Fibroblast of skin of left biceps (primary cell): ENCODE measurements at places on chromosomes 5 and 9.

DNA sequence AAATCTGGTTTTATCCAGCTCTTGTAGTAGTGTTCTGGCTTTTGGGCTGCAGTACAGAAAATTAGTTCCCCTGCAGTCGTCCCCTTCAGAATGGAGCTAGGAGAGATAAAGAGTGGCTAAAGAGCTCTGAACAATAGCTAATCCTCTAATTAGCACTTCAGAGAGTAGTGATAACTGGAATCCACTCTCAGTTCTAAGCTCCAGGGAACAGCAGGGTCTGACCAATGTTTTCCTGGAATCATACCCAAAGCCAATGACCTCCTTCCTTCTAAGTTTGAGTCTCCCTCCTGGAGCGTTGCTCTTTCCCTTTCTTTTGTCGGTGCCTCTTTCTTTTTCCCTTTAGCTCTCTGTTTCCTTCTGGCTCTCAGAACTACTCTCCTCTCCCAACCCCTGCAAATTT is 47.4 kb downstream of the MFAP3 start:
- no peak for DNase-seq

DNA sequence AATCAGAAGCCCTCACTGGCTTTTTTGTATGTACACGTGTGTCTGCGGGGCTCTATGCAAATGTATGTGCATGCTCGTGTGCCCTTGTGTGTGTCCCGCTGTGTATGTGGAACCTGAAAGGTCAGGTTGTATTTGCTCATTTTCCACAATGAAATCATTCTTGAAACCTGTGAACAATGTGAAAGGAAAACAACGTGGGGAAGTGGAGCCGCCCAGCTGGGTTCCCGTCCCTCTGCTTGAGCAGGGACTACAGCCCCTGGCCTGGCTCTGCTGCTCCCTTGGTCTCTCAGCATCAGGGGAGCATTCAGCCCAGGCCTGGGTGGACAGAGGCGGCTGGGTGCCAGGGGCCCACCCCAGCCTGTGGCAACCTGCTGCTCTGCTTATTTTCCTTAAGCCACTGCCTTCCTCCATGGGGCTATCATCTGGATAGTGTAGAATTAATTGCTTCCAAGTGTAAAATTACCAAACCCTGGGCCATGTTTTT is 3.0 kb downstream of the ECSCR start:
- no peak for DNase-seq

DNA sequence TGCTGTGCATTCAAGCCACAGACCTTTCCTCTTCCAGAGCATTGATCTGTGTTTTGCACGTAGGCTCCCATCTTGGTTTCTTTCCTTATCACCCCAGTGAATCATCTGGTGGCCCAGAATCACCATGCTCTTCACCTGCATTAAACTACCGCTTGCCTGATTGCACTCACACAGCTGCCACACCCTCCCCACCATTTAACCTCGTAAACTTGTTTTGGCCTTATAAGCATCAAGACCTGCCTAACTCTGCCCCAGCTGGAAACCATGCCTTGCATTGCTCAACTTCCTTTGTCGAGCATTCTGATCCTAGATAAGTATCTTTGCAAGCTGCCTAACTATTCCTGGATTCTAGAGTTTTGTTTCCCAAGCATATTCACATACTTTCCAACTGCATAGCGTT is 369.6 kb upstream of the SEMA6A start:
- DNase-seq, result no peak

- no peak for DNase-seq
These were observed 25.6 kb downstream of the STC2 start for GRCh38 chr5:173302546-173303155.
